ENCODE measurements at places on chromosomes 16 and 17.

DNA sequence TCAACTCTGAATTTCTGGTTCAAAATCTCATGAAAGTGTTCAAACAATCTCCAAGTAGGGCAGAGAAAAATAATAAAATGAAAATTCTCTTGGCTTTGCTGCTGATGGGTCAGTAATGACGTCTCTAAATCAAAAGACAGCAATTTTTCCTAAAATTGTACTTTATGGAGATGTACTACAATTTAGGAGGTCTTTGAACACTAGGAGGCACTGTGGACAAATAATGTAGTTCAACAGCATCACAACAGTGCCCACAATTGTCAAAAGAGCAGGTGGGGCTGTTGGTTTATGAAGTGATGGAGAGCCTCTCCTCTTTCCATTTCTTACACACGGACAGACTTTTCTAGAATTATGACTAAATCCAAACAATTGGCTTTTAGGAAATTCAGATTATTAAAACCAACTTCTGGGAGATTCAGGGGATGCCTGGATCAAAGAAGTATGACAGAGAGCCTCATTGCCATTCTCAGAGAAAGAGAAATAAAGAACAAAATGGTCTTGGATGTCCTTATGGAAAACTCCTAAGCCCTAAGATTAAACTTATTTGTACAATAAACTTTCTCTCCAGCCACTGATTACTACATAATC lies 23.8 kb downstream of the EZH1 start:
- DNase-seq, result no peak

GRCh38 chr16:86515777-86516622 lies 5.7 kb downstream of the FOXF1 start:
- DNase-seq, result no peak

DNA sequence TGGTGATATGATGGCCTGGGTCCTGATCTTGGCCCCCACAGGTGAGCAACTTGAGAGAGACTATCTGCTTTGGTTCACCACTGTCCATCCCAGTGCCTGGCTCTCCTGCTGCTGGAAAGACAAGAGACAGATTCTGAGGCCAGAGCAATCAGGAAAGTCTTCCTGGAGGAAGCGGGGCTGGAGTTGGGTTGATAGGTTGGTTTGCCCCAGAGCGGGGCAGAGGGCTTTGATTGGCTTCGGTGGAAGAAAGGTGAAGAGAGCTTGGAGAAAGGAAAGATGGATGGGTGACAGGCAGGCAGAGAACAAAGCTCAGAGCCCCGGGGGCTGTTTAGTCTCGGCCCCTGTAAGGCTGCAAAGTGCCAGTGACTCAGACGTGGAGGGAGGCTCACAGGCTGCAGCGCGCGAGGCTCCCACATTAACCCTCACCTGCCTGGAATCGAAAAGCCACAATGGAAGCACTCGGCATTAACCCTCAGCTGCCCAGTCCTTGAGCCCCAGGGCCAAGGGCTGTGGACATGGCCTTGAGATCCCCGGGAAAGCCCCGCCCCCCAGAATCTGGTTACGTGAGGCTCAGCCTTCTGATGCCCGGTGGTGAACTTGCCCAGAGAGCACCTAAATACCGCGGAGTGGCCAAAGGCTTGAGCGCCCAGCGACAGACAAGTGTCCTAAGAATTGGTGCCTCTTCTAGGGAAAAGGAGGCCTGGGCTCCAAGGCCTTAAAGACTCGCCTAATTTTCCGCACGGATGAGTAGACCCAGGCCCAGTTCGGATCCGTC lies 996 bp upstream of the CPNE2 start:
- DNase-seq, result peak; percentile 53

DNA sequence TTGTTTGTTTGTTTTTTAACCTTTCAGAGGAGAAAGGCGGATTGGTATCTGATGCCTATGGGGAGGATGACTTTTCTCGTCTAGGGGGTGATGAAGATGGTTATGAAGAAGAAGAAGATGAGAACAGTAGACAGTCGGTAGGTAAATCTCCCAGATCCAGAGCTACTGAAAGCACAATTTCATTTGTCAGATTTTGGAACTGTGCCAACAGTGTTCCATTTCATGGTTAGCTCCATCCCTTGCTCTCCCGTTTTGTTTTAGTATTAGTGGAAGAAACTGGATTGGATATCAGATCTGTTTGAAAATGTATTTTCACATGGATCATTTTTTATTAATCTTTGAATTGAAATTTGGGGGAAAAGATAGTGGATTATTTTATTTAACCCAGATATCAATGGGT lies 1.4 kb downstream of the SAP30BP start:
- DNase-seq, result no peak

- DNase-seq, result no peak
Measured at GRCh38 chr17:77242118-77242851, 101.5 kb downstream of the SEC14L1 start.

DNA sequence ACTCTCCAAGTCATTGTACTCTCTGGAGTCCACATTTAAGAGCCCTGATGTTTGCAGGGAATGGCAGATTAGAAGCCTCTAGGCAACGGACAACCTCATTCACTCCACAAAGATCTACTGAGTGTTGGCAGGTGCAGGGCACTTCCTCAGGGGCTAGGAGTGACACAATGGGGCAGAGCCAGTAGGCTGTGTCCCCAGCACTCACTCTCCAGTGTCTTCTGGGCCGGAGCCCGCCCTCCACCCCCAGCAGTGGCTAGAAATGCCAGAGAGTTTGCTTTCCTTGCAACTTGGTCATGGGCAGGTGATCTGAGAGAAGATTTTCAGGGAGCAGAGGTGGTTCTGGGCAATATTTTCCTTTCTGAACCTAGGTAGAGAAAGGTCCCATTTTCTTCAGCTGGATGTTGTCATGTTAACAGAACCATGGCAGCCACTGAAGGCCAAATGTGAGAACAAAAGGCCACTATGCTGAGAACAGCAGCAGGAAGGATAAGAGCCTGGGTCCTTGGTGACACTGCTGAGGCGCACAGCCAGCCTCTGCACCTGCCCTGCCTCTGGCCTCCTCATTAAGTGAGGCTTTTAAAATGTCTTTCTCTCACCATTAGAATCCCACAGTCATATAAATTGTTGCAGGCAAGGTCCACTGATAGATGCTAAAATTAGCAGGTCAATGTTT lies 96.2 kb downstream of the USP31 start:
- DNase-seq, result no peak

- no peak for DNase-seq
Measured at GRCh38 chr16:75647112-75647491, 363 bp downstream of the KARS1 start.

GRCh38 chr16:50960517-50961202 lies 190.4 kb downstream of the SALL1 start:
- no peak for DNase-seq

DNA sequence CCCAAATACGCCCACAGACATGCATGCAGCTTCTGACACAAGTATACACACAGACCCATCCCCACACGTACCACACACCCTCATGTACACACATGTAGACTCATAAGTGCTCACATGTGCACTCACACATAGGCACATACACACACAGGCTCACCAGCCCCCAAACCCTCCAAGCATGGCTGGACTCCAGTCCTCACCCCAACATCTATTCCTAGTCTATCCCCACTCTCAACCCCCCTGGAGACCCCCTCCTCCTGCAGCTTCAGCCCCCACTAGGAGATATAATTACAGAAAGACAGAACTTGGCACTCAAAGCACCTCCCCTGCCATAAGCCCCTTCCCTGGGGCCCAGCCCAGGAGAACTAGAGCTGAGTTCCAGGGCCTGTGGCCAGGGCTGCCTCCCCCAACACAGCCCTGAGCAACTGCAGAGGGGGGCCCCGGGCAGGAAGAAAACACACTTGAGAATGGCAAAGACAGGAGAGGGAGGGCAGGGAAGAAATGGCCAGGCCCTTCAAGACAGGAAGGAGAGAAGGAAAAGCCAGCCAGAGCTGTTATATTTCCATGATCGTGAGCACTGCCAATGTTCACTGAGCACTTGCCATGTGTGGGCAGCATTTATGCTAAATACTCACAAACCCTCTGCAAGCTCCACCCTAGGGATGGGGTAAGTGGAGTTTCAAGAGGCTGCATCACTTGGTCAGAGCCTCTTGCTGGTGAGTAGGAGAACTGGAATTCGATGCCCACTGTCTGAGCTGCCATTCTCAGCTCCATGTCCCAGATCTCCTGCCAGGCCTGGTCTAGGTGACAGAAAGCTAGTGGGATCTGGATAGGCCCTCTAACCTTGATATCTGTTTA lies 224.5 kb downstream of the ZNF423 start:
- peak; percentile 86 for DNase-seq

DNA sequence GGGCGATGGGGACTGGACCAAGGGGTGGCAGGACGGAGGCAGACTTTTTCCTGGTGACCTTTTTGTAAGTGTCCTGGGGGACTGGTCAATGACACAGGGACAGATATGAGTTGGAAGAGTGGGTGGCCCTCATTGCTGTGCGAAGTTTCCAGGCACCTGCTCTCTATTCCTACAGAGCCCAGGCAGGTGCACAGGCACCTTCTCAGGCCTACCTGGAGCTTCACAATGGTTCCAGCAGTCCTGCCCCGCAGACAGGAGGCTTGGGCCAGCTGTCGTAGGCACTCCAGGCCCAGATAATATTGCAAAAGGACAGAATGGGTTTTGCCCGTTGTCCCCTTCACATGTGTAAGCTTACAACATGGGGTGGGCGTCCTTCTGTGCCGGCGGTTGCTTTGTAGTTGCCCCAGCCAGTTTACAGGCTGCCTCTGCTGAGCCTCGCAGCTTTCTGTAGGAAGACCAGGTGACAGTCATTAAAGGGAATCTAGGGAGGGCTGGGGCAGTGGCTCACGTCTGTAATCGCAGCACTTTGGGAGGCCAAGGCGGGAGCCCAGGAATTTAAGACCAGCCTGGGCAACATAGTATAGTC lies 84.3 kb downstream of the ARHGAP23 start:
- DNase-seq, result no peak

- DNase-seq, result no peak
Measured at GRCh38 chr17:16928406-16929034, 43.4 kb downstream of the TNFRSF13B start.

DNA sequence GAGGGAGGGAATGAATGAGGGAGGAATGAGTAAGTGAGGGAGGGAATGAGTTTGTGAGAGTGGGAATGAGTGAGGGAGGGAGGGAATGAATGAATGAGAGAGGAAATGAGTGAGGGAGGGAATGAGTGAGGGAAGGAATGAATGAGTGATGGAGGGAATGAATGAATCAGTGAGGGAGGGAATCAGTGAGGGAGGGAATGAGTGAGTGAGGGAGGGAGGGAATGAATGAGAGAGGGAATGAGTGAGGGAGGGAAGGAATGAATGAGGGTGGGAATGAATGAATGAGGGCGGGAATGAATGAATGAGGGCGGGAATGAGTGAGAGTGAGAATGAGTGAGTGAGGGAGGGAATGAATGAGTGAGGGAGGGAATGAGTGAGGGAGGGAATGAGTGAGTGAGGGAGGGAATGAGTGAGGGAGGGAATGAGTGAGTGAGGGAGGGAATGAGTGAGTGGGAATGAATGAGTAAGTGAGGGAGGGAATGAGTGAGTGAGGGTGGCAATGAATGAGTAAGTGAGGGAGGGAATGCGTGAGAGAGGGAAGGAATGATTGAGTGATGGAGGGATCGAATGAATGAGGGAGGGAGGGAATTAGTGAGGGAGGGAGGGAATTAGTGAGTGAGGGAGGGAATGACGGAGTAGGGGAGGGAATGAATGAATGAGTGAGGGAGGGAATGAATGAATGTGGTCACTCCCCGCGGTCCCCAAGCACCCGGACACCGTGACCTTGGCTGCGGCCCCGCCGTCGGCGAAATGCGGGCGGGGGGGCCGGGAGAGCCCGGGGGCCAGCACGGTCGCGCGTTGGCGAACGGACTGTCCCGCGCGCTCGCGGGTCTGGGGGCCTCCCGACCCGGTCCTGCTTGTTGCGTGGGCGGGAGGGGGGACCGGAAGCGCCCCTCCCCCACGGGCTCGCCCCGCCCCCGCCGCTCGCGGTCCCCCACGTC lies 1.1 kb upstream of the UBE2I start:
- DNase-seq, result no peak

DNA sequence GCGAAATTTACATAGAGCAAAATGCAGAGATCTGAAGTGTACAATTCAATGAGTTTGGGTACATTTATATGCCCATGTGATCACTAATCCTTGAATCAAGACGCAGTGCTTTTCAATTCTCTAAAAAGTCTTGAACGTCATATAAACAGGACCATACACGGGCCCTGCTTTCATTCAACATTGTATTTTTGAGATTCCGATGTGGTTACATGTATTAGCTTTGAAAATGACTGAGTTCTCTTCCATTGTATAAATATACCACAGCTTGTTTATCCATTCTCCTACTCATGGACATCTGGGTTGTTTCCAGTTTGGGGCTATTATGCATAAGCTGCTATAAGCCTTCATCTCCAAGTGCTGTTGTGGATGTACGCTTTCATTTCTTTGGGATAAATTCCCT lies 45.5 kb downstream of the ZCCHC14 start:
- no peak for DNase-seq

DNA sequence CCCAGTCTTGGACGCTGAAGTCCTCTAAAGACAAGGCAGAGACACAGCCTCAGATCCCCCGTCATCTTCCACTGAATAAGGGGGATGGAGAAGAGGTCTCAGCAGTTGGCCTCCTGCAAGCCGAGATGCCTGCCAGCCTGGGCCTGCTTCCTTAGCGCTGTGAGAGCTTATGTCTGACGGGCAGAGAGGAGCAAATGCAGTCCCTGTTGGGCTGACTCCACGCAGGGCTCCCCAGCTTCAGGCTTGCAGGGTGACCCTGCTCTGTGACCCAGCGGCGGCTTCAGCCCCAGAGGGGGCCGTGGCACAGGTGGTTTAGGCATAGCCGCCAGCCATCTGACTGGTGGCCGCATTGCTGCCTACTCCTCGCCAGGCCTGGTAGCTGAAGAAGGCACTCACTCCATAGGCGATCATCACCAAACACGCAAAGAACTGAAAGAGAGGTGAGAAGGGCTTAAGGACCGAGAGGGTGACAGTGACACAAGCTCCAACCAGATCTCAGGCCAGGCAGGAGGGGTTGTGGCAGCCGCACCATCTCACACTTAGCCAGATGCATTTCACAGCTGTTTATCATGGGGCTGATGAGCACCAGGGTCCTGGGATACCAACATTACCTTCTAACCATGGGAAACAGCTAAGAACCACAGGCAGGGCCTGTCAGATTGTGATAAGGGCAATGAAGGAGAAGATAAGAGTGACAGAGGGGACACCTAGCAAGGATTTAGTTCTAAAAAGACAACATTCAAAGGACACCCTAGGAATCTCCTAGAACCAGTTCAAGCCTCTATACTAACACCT lies 11.7 kb downstream of the ARL2BP start:
- no peak for DNase-seq

DNA sequence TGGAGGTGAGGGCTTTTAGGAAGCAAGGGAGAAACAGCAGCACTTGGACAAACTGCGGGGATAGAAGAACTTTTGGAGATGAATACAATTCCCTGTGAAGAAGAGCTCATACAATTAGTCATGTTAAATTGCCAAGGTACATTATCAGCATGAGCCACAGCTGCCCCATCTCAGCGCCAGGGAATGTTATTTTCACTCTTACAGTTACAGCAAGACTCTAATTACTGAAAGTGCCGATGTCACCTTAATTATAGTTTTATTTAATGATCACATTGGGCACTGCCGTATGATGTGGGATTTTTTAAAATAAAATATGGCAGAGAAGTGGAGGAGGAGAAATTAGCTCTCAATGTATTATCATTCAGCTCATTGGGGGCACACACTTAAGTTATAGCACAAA lies 144.8 kb upstream of the MON1B start:
- DNase-seq, result no peak

- no peak for DNase-seq
Measured at GRCh38 chr17:1834380-1835149, 4.8 kb downstream of the RPA1 start.

GRCh38 chr16:3553138-3553923 lies 23.9 kb downstream of the NLRC3 start:
- DNase-seq, result no peak

- DNase-seq, result no peak
Measured at GRCh38 chr17:7673239-7673638, 14.1 kb downstream of the TP53 start.

- no peak for DNase-seq
Measured at GRCh38 chr17:76079956-76080767, 1.2 kb downstream of the ZACN start.
